ENCODE measurements at places on chromosomes 2 and 18. TPM values are rescaled to one million over a fixed set of nuclear protein-coding genes. Genes with fewer than 3 reads are reported as not detected.

The ADCYAP1 gene
- not detected for total RNA-seq

The SRD5A2 gene
- total RNA-seq, result not detected

The CNTNAP5 gene
- not detected for total RNA-seq

The SERPINB11 gene
- total RNA-seq, result not detected

The MYOM1 gene
- total RNA-seq, result 1.3 TPM

The APLF gene
- 7.0 TPM for total RNA-seq

The DYTN gene
- not detected for total RNA-seq

The TBR1 gene
- not detected for total RNA-seq

The LRRC30 gene
- not detected for total RNA-seq

The SH2D6 gene
- total RNA-seq, result 0.14 TPM

The CRYBA2 gene
- not detected for total RNA-seq

The NABP1 gene
- 56.1 TPM for total RNA-seq

The KIF5C gene
- 0.09 TPM for total RNA-seq

The TOGARAM2 gene
- 0.14 TPM for total RNA-seq

The CSRNP3 gene
- total RNA-seq, result 0.57 TPM

The CCDC148 gene
- 0.28 TPM for total RNA-seq

The LINC00305 gene
- not detected for total RNA-seq

The VWA3B gene
- total RNA-seq, result 0.09 TPM

Measured in smooth muscle cell of bladder (primary cell).